ENCODE measurements at places on chromosomes 1 and 21. TPM values are rescaled to one million over a fixed set of nuclear protein-coding genes. Genes with fewer than 3 reads are reported as not detected.

The OR2G3 gene
- total RNA-seq: not detected

The MAP10 gene
- 4.7 TPM for total RNA-seq

The NBPF11 gene
- total RNA-seq: 17.4 TPM

The SNX27 gene
- total RNA-seq: 44.3 TPM

The VWA5B1 gene
- 2.4 TPM for total RNA-seq

The TDRD5 gene
- total RNA-seq: 3.0 TPM

The ENO1 gene
- 581 TPM for total RNA-seq

The SYTL1 gene
- 8.7 TPM for total RNA-seq

The HAO2 gene
- 30.5 TPM for total RNA-seq

The AP4B1 gene
- 23.5 TPM for total RNA-seq

The TRIM63 gene
- 9.4 TPM for total RNA-seq

The S100A5 gene
- total RNA-seq: 0.82 TPM

The KCNC4 gene
- total RNA-seq: 9.8 TPM

The GPR161 gene
- 14.5 TPM for total RNA-seq

The PERM1 gene
- 5.4 TPM for total RNA-seq

The MATN1 gene
- 0.47 TPM for total RNA-seq

The PCSK9 gene
- 2.2 TPM for total RNA-seq

The CFHR5 gene
- not detected for total RNA-seq

The NUAK2 gene
- total RNA-seq: 26.0 TPM

The ATAD3C gene
- 5.8 TPM for total RNA-seq

The SAMSN1 gene
- total RNA-seq: 6.2 TPM

The LMOD1 gene
- 12.6 TPM for total RNA-seq

The DUSP10 gene
- total RNA-seq: 11.9 TPM

All from metanephros (tissue), 2 donors.